ENCODE measurements at places on chromosomes 12 and 14.

- no peak for DNase-seq
These were observed 66.8 kb downstream of the C14orf132 start for GRCh38 chr14:96105926-96106441.

DNA sequence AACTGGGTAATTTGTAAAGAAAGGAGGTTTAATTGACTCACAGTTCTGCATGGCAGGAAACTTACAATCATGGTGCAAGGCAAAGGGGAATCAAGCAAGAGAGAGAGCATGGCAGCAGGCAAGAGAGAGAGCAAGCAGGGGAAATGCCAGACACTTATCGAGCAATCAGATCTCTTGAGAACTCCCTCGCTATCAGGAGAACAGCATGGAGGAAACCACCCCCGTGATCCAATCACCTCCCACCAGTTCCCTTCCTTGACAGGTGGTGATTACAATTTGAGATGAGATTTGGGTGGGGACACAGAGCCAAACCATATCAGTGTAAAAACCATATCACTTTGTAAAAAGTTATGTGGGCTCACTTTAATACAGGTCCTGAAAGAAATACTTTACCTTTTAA, 56.4 kb upstream of the NEDD1 start:
- no peak for DNase-seq

DNA sequence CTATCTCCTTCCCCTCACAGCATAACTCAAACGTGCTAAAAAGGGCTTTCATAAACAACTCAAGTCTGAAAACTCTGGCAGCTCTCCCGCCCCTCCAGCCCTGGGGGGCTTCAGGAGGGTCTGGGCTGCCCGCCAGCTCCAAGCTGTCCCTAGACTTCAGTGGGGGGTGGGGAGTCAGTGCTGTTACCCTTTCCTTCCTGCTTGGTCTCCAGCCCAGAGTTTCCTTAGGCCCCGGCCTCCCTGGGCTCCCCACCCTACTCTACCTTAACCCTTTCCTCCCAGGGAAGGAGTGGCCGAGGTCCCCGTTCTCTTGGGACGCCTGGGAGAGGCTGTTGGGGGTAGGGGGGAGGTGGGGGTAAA, 530 bp upstream of the NYNRIN start:
- DNase-seq = no peak

DNA sequence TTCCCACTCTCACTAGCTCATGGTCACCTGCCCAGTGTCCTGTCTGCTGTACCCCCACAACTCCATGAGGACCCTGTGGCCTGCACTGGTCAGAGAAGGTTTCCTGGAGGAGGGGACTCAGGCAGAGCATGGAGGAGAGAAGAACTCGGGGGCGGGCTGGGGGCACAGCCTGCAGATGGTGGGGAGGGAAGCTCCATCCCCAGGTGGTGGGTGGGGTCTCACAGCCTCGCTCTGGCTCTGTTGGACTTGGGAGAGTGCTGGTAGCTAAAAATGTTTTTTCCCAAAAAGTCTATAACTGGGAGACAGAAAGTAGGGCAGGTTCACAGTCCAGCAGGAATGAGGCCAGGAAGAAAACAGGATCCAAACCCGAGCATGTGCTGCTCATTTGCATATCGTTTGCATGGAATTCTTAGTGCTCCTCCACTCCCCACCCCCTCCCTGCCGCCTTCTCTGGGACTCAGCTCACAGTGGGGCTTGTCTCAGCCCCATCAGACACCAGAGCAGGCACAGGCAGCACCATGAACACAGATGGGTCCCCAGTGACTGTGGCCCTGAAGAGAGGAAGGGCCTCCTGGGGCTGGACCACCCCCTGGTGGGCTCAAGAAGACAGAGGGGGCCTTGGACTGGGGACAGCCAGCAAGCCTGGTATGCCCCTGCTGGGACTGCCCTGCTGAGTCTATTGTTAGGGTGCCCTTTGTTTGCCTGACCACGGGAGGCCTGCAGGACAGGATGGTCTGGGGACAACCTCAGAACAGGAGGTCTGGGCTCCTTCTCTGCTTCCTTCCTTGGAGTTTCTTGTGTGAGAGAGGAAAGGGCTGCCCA, 67.0 kb upstream of the SFSWAP start:
- no peak for DNase-seq

GRCh38 chr12:105671720-105672119, 341.2 kb downstream of the C12orf75 start:
- no peak for DNase-seq

DNA sequence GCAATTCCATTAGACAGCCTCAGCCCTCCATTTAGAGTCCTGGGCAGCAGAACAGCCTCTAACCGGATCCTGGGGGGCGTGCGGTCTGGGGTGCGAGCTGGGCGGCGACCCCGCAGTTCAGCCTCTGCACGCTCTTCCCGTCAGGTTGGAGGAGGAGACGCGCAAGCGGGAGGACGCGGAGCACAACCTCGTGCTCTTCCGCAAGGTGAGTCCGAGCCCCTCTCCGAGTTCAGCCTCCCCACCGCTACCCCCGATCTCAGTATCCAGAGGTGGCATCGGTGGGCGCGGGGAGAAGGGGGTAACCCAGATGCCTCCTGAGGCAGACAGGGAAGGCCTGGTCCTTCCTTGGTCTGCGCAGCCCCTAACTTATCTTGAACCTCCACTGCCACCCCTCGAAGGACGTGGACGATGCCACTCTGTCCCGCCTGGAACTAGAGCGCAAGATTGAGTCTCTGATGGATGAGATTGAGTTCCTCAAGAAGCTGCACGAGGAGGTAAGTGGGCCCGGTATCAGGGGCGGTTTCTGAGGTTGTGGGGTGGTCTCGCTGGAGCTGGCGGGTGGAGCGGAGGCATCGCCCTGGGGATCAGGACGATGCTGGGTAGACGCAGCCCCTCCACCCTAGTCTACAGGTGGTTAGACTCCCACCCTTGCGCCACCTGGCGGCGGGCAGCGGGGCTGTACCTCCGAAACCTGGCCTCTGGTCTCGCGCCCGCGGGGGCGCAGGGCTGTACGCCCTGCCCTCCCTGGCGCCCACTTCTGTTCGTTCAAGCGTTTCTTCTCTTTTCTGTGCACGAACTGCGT, 1.3 kb downstream of the PRPH start:
- DNase-seq = peak; percentile 64

GRCh38 chr14:55373784-55374705, 37.6 kb downstream of the ATG14 start:
- DNase-seq = peak; percentile 90

GRCh38 chr14:105384605-105385321, 13.6 kb upstream of the TEX22 start:
- no peak for DNase-seq

GRCh38 chr12:107515446-107515958, 170.1 kb upstream of the PWP1 start:
- DNase-seq = peak; percentile 98

- DNase-seq = no peak
These were observed 66.8 kb upstream of the TMCC3 start for GRCh38 chr12:94717108-94717507.

- DNase-seq = no peak
These were observed 49.3 kb upstream of the TSPAN11 start for GRCh38 chr12:30877105-30877875.

GRCh38 chr12:38915429-38916182, 10.2 kb upstream of the CPNE8 start:
- DNase-seq = no peak

DNA sequence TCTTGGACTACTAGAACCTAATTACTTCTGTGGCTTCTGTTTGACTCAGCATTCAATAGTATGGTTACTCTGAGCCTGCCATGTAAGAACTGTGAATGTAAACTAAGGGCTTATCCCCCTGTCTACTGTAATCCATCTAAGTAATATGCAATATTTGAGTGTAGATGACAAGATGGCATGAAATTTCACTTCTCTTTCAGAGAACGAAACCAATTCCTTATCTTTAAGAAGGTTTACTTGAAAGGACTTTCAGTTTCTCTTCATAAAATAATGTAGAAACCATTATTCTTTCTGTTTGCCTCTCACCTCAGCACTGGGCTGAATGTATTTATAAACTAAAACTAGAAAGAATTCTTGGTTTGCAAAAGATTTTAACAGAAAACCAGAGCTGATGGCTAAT, 60.4 kb upstream of the ARID2 start:
- no peak for DNase-seq

- DNase-seq = no peak
These were observed 291.7 kb downstream of the ZFP36L1 start for GRCh38 chr14:68501171-68501570.

DNA sequence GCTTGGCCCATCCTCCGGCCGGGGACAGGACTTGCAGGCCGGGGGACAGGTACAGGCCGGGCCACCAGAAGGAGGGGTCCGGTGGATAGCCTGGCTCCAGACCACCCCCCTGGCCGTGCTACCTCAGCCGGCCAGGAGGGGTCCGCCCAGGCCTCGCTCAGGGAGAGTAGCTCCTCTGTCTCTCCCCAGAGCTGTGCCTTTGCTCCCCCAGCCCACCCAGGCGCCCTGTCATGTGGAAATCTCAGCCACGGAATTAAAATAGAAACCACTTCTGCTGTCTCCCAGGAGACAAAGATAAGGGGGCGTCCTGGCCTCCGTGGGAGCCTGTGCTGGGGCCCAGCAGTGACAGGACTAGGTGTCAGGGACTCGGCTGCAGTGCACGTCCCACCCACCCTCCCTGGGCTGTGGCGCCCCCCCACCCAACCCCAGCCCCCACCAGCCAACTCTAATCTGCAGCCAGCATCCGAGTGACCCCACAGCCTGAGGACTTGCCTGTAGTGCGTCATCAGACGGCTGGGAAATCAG, 3.3 kb upstream of the CRIP2 start:
- DNase-seq = no peak

DNA sequence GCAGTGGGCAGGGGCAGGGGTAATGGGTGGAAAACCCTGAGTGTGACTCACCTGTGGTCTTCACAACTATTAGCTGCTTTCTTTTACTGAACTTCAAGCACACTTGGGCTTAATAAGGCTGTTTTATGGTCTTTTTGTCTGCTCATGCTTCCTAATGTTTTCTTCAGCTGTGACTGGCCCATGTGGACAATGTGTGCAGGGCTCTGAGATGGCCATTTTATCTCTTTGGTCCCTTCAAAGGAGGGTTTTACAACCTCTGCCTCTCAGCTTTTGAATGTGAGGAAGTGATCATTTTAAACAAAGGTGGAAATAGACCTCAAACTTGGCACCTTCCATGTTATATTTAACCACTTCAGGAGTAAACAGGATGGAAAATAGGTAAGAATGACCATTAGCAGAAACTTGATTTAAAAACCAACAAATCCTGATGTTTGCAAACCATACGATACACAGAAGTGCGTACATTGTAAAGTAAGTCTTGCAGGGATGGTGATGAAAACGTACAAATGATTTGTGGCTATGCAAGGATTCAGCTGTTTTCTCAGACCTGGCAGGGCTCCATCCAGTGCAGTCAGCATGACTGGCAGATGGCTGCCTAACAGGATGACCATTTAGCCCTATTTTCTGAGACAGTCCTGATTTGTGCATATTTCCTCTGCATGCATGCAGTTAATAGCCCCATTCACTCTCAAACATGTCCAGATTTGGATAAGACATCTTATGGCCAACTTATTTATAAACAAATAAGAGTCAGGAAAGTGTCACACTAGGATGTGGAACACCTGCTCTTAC, 103.2 kb downstream of the SLC38A4 start:
- peak; percentile 7 for DNase-seq

GRCh38 chr12:6294156-6295093, 16.1 kb upstream of the PLEKHG6 start:
- DNase-seq = no peak

Measured in PC-3 (cell line).